ENCODE measurements at places on chromosomes 7 and 10.

- DNase-seq, result peak; percentile 19
Observed at GRCh38 chr7:112411186-112411795, 39.0 kb upstream of the IFRD1 start.

DNA sequence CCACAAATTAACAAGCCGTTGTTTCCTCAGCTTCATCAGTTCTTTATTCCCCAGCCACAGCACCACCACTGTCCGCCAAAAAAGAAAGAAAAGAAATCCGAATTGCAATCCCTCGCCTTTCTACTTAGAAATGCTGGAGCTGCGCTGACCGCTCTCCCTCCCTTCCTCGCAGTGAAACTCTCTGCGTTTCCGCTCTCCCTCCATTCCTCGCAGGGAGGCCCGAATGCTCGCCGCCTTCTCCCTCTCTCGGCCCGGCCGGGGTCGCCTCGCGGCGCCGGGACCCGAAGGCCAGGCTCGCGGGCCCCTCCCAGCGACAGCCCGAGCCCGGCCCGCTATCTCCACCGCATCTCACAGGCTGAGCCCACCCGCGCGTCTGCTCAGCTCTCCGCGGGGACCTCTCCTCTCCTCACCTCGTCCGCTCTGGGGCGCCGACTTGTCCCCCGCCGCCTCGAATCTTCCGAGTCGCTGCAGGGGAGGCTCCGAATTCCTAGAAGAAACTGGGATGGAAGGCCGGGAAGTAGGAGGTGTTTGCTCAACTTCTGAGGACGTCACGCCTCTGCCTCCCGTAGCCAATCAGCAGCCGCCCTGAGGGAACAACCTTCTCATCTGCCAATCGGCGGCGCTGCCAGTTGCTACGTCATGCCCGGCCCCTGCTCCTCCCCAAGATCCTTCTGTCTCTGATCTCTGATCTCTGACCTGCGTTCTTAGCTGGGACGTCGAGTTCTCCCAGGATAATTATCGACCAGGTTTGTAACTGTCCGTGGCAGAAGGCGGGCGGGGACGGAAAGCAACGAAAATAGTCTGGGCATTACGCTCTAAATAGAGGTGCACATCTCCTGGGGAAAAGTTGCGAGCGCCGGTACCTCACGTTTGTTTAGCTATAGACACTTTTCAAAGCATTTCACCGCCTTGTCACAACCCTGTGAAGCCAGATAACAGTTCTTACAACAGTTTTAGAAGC, at the start of gene AASS:
AASS (minus strand) TSS at position 499 of the 961 bp plus-strand sequence. CDS start 10,523 bp downstream, outside the sequence.
- DNase-seq, result peak; percentile 91

- no peak for DNase-seq
Observed at GRCh38 chr7:113013761-113014449, 72.7 kb downstream of the GPR85 start.

GRCh38 chr10:4848356-4849041, 22.5 kb downstream of the AKR1E2 start:
- no peak for DNase-seq

DNA sequence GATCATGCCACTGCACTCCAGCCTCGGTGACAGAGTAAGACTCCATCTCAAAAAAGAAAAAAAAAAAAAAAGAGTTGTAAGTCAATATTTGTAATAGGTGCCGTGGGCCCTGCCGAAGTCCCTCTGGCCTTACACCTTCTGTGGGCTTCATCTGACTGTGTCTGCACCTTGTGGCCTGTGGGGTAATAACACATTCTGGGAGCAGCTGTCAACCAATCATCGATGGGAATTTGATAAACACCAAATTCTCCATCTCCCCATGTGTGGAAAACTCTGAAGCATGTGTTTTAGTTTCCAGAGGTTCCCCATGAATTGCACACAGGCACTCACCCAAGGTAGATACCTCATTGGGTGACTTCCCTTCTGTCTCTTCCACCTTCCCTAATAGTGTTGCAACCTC, 10.8 kb downstream of the ZNF394 start:
- no peak for DNase-seq

DNA sequence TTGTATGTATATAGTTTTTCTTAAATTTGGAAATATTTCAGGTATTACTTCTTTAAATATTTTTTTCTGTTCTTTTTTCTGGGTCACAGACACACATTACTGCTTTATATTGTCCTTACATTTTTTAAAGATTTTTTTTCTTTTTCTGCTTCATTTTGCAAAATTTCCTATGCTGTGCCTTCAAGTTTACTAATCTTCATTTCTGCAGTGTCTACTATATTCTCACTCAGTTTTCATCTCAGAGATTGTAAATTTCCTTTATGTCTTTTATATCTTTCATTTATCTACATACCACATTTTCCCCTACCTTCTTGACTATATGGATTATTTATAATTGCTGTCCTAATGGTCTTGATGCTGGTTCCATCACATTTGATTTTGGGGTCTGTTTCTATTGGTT, 210.5 kb downstream of the SLC25A13 start:
- no peak for DNase-seq

DNA sequence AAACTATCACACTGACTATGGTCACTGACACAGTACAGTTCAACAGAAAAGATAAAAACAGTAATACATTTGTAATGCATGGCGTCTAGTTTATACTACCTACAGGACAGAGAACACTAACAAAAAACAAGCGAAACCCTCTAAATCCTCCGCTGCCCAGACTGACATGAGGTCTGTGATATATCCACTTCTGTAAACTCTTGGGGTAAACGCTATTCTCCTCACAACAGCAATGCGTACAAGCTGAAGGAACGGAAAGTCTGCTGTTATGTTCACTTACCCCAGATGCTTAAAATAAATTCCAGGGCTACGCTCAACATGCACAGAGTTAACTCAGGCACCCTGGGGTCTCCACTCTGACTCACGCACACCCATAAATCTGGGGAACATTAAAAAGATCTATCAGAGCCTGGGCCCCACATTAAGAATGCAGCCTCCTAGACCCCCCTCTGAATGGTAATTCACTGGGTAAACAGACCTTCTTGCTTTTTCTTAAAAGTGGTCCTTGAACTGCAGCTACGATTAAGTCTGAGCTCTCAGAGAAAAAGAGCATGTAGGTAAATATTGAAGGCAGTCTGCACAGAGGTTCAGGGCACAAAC, 105.6 kb downstream of the CTBP2 start:
- DNase-seq, result no peak

GRCh38 chr10:25972631-25973030, 38.6 kb downstream of the MYO3A start:
- DNase-seq, result no peak

- no peak for DNase-seq
Observed at GRCh38 chr7:52961084-52961483, 74.3 kb upstream of the POM121L12 start.

GRCh38 chr10:63253040-63253439, 119.9 kb downstream of the NRBF2 start:
- no peak for DNase-seq

DNA sequence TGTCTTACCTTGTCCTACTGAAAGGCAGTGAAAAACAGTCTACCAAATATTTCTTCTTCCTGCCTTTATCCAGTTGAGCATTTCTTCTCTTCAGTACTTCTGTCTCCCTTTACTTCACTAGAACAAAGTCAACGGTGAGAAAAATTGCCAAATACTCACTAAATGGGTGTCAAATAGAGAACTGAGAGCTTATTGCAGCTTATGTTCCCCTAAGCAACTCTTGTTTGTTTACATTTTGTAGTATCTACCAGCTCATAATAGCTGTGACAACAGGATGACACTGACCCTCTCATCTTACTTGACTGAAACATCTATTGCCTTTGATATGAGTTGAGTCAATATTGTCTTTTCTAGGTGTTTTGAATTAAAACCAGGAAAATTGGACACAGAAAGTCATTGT, 327.9 kb upstream of the SORCS1 start:
- DNase-seq, result no peak

GRCh38 chr7:141928146-141928844, 12.1 kb downstream of the OR9A4 start:
- no peak for DNase-seq

DNA sequence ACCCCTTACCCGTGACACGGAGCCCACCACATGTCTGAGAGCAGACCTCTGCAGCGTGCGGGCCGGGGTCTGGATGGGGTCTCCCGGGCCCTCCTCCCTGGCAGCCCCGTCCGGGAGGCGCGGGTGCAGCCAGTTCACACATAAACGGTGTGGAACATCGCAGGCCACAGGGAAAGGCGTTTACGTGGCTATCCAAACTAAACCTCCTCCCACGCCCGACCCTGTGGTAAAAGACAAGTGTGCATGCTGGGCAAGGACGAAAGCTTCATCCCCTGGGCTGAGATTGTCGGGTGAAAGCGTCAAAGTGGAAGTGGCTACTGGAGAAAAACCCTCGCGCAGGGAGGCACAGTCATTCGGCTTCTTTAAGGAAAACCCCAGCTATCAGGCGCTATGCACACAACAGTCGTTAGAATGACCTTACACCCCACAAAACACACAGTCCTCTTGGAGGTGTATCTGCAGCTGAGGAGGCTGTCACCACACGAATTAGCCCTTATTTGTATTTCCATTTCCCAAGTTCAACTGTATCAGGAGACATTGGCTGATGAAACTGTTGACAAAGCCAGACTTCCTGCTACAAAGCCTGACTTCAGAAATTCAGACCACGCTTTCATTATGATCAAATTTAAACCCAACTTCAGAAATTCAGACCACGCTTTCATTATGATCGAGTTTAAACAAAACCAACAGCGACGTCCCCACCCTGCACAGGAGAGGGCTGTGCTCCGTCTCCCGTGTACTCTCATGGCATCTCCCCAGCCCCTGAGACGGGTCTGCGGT, 15.3 kb downstream of the GPER1 start:
- no peak for DNase-seq

GRCh38 chr10:11446864-11447263, 164.6 kb downstream of the USP6NL start:
- DNase-seq, result no peak

DNA sequence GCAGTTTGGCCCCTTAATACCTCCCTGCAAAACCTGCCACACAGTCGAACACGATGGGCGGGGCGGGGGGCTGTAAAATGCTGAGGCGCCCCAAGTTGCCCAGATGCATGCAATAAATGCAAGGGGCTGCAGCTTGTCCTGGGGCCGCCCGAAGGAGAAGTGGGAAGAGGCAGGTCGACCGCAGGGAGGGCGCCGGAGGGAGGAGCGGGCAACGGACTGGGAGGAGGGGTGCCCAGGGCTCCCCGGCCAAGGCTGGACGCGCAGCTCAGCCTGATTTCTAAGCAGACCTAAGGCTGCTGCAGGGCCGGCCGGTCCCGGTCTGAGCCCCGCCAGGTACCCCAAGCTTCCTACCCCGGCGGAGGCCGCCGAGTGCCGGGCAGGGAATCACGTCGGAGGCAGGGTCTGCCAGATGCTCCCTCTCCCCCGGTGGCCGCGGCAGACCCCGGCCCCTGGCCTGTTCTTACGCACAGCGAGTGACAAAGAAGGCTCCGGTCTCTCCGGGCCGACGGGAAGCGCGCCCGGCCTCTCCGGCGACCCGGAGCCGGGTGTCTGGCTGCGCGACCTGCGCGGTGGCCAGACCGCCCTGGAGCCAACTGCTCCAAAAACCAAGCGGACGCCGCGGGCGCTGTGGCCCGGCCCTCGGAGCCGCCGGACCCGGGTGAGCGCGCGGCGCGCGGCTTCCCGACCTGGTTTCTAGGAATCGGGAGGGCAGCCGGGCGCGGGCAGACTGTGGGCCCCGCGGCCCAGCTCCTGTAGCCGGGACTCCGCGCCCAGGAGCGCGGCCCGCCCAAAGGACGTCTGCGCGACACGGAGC, 744 bp upstream of the EBF3 start:
- DNase-seq, result no peak

DNA sequence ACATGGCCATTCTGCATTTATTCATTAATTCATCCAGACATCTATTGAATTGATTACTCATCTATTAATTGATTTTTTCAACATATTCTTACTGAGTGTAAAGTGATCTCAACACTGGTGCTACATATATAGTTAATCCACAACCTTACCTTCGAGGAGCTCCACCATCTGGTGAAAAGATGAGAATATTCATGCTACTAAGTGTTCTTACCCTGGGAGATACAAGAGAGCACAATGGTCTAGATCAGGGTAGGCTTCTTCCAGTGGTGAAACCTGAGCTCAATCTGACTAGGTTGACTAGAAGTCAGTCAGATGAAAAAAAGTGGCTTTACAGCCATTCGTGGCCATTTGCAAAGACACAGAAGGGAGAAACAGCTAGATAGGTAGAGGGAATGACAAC, 507.4 kb downstream of the ANKRD7 start:
- no peak for DNase-seq

DNA sequence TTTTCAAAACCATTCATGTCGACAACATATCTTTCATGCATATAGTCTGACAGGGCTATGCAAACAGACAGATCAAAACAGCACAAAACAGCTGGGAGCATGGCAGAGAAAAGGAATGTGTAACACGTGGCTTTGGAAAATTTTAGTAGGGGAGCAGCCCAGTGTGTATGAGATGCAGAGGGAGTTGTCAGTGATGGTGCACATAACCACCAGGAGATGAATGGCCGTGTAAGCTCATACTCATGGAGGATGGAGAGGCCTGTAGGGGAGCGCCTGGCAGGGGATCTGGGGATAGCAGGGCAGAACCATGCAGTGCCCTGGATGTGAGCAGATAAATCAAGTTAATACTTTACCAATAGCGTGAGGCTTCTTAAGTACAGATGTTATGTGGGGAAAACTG, 45.7 kb downstream of the RHOBTB1 start:
- DNase-seq, result no peak

GRCh38 chr7:105365541-105366534, 22.9 kb downstream of the SRPK2 start:
- no peak for DNase-seq

DNA sequence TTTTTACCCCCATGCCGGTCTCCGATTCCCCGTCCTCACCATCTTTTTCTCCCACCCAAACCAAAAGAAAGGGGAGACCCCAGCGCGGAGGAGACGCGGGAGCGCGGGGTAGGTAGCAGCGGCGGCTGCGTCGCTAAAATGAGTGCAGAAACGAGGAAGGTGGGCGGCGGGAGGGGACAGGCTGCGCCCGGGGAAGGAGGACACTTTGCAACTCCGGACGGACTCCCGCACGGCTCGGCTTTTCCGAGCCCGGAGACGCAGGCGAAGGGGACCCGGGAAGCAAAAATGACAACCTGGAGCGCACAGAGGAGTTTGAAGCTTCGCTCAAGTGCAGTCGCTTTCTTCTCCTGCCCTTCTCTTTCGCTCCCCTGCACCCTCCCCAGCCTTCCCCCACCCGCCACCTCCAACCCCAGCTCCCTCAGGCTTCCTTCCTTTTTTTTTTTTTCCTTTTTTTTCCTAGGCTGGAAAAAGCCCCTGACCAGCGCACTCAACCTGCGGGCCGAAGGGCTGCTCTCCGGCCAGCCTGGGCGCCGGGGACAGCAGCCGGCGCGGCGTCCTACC, 453 bp downstream of the SFMBT2 start:
- no peak for DNase-seq

GRCh38 chr7:51269911-51270310, 46.7 kb downstream of the COBL start:
- no peak for DNase-seq
